ENCODE measurements at places on chromosomes 6 and 20.

GRCh38 chr6:56911847-56912246 lies 43.1 kb upstream of the BEND6 start:
- DNase-seq: no peak

GRCh38 chr6:93272211-93272610 lies 147.1 kb downstream of the EPHA7 start:
- DNase-seq: no peak

DNA sequence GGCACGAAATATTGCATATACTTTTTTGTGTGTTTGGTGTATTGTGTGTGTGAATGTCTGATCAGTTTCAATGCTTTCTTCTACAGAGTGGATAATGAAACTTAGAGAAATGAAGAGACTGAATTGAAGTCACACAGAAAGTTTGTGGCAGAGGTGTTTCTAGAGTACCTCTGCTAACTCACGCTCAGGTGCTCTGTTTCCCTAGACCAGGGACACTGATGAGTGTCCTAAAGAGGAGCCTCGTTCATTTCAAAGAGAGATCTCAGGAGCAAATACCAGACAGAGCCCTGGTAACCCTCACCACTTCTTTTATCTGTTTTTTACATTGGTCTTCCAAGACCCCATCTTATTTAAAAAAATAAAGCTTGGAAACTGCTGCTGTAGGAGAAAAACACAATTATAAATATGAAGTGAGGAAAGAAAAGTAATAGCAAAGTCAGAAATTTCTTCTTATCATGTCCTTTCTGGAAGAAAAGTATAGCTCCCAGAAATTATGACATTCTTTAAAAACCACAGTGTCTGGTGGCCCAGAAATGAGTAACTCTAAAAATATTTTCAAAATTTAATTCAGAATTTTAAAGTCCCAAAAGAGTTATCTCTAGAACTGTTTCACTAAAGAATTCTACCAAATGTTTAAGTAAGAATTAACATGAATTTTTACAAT lies 720.6 kb downstream of the RFPL4B start:
- no peak for DNase-seq

DNA sequence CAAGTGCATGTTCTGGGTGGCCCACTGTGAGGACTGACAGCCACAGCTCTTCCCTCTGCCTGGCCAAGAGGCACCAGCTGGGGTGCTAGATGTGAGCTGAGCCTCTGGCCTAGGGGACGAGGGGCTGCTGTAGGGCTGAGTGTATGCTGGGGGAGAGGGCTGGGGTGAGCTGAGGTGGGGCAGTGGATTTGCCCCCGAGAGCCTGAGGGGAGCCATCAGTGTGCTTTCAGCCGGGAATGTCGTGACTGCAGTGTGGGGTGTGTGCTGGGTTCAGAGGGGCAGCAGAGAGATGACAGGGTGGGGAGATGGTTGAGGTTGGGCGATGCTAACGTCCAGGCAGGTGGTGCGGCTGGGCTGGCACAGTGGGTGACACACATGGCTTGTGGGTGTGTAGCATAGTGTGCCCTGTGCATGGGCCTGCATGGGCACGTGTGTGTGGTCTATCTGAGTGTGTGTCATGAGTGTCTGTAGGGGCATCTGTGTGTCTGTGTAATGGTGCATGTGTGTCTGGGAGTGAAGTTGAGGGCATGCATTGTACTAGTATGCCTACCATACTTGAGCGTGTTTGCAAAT lies 46.0 kb upstream of the BLCAP start:
- no peak for DNase-seq

- DNase-seq: no peak
Measured at GRCh38 chr20:41540459-41540858, 77.7 kb downstream of the CHD6 start.

- DNase-seq: no peak
Measured at GRCh38 chr6:137188855-137189254, 15.4 kb upstream of the IL22RA2 start.

DNA sequence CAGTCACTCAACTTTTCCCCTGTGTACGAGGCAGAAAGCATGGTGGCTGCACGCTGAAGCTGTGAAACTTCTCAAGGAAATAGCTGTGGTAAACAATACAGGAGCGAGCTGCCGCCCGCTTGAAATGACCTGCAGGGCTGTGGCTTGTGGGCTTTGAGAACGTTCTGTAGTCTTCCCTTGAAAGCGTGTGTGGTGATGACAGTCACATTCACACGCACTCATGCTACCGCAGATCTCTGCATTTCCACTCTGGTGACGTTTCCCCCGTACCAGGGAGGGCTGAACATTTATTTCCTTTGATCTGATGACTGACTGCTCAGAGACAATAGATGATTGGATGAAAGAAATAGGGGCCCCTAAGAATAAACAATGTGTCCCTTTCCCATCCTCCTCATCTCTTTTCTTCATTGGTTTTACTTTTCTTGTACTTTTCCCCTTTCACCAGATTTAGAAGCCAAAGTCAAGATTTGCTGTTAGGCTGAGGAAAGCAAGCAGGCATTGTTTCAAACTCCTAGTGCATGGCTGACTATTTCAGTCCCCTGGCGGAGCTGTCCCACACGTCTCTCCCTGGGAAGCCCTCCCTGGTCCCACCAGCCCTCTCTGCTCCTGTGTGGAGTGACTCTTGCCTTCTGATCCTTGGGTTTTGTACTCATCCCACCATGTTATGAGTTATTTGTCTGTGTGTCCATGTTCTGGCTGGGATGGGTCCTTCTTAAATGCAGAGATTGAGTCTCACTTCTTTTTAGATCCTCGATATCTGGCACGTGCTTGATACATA lies 3.9 kb downstream of the SYTL3 start:
- peak; percentile 67 for DNase-seq

DNA sequence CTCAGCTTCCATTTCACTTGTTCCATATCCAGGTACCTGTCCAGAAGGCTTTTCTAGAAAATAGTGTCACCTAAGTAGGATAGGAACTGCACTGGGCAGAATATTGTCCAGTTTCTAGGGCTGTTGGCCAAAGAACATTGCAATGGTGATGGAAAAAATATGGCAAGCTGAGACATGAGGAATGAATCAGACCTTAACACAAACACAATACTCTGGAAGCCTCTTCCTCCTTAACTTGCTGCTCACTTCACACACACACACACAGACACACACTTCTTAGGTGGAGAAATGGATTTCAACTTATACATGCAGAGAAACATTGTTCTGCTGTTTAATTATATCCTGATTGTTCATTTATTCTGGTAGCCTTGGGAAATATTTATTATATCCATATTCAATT lies 203.0 kb upstream of the RGS17 start:
- DNase-seq: no peak

GRCh38 chr6:127484212-127484863 lies 25.1 kb upstream of the KIAA0408 start:
- peak; percentile 61 for DNase-seq

GRCh38 chr6:152316024-152316423 lies 321.1 kb downstream of the SYNE1 start:
- DNase-seq: no peak

- DNase-seq: no peak
Measured at GRCh38 chr6:48994811-48995210, 468.2 kb downstream of the MMUT start.

DNA sequence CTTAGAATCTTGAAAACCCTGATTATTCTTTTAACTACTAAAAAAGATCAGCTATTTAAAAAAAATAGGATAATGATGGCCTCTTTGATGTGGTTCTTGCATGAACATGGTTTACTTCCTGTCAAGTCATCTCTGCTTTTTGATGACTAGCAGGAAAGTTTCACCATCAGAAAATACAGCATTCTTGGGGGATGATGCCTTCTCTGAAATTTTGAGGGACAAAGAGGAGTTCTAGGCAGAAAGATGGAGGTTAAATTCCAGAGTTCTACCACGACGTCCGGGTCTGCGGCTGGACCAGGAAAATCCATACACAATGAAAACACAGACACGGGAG lies 130.4 kb downstream of the OLIG3 start:
- no peak for DNase-seq

DNA sequence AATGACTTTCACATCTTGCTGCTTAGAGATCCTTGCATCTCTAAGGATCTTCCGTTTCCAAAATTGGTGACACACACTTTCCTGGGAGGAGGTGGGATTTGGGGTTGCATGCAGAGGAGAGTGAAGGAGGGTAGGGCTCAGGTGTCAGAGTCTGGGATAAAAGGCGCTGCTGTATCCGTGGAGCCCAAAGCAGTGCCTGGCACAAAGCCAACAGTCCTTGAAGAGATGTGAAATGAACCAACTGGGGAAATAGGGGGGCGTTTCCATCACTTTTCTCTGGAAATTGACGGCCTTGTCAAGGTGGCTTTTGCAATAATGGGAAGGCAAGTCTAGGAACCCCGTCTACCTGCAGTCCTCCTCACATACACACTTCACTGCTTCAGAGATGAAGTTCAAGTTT lies 59.5 kb upstream of the NELFCD start:
- no peak for DNase-seq

DNA sequence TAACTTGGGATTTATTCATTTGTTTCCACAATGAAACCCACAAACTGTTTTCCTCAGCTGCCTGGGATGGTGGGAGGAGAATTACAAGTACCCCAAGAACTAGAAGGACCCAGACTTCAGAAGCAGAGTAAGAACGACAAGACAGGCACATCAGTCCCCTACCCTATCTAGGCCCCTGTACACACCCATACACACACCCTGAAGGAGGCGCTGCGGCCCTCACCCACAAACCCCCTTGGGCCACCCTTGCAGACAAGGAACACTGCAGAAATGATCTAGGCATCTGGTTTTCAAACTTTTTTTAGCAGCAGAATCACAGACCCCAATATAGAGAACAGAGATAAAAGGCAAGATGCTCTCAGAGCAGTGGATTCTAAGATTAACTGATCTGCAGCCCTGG lies 55.0 kb downstream of the TRERF1 start:
- no peak for DNase-seq

DNA sequence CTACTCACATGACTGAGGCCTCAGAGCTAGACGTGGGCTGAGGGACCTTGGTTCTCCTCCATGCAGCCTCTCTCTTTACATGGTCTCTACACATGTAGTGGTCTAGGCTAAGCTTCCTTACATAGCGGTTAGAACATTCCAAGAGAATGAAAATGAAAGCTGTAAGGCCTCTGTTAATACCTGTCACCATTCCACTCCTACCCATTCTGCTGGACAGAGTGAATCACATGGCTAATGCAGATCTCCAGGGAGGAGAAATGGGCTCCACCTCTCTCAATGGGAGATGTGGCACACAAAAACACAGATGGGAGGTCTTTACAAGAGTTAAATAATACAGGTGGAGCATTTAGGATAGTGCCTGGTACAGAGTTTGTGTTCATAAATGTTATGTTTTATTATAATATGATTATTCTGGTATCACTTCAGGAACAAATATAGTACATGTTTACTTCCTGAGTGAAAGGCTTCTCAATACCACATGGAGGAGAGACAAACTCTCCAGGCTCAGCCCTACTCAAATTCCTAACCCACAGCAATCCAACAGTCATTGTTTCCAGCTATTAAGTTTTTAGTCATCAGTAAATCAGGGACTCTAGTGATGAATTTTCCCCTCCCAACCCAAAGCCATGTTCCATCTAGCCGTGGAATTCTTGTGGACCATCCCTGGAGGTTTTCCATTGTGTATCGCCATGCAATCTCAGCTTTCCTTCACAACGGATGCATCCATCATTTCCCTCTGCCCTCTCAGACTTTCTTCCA lies 57.9 kb downstream of the ISM1 start:
- no peak for DNase-seq

GRCh38 chr6:49606721-49607390 lies 29.8 kb downstream of the RHAG start:
- DNase-seq: peak; percentile 60

DNA sequence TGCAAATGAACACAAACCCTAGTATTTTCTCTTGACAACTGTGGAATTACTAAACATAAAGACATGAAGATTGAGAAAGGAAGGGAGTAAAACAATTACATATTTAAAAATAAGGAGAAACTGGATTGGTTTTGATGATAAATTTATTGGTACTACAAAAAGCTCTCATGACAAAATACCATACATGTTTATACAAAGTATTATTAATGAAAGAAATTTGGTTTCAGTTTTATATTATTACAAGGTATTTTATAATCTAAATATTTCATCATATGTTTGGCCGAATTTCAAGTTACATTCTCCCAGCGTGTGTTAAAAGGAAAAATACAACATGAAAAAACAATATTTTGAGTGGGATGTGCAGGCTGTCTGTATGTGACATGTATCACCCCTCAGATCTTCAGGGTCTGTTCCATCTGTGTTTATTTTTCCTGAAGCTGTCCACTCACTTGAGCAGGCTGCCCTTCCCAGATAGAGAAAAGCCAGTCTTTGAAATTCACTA lies 568.4 kb downstream of the NKAIN2 start:
- no peak for DNase-seq

- DNase-seq: no peak
Measured at GRCh38 chr6:125844989-125845388, 54.2 kb downstream of the NCOA7 start.

GRCh38 chr6:36755435-36756348 lies 58.1 kb downstream of the RAB44 start:
- DNase-seq: peak; percentile 71

GRCh38 chr20:21900431-21900830 lies 195.0 kb downstream of the PAX1 start:
- no peak for DNase-seq

DNA sequence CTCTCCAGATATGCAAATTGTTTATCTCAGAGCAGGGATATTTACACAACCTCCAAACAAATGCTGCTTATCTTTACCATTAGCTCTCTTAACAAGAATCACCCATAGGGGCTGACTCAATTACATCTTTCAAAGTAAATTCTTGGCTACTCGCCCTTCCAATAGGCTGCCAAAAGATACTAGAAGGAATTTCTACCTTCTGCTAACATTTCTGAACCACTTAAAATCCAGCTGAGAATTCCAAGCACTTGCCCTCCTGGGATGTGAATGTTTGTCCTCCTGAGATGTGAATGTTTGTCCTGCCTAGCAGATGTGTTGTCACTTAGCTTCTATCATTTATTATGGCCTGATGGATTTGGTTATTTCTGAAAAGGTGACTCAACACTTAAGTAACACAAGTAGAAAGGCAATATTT lies 388.0 kb downstream of the GJA1 start:
- no peak for DNase-seq

DNA sequence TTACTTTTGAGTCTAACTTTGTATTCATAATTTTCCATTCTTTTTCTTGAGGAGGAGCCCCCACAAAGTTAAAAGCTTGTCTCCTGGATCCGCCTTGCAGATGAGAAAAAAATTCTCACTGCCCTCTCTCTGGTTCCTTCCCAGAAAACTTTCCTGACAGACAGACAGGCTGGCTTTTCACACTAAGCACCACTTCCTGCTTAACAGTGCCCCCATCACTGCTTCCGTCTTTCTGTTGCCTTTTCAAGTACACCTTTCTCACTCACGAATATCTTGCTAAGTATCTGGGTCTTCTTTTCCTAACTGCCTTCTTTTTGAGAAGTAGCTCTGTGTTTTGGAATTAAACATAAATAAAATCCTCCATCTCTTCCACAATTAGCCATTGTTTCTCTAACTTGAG lies 19.8 kb upstream of the LMBRD1 start:
- no peak for DNase-seq
